ENCODE measurements at places on chromosomes 12 and 14.

GRCh38 chr14:50770586-50770985 is 60.4 kb downstream of the NIN start:
- DNase-seq = no peak

GRCh38 chr14:95679148-95679815 is 6.9 kb upstream of the TCL1B start:
- no peak for DNase-seq

GRCh38 chr14:55190906-55191202 is 531 bp downstream of the DLGAP5 start:
- no peak for DNase-seq

GRCh38 chr12:34398366-34398705 is 376.0 kb downstream of the ALG10 start:
- DNase-seq = no peak

DNA sequence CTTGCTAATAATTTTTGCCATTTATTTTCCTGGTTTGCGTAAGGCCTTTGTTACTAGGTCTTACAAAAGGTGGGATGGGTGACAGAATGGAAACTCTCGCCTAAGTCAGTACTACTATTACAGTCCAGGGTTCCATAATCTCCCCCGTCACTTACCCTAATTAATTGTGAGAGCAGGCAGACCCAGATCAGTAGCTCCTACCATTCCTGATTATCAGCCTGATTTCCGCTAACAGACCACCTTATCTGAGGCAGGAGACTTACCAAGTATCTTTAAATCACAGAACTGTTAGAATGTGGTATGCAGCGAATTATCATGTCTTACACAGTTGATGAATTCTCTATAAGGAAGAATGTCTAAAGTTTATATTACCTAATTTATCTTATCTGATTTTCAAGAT is 234.7 kb downstream of the FOXN3 start:
- no peak for DNase-seq

- DNase-seq = no peak
Measured at GRCh38 chr14:100399052-100399849, 76.1 kb downstream of the SLC25A47 start.
